ENCODE measurements at places on chromosomes 11 and 22.

DNA sequence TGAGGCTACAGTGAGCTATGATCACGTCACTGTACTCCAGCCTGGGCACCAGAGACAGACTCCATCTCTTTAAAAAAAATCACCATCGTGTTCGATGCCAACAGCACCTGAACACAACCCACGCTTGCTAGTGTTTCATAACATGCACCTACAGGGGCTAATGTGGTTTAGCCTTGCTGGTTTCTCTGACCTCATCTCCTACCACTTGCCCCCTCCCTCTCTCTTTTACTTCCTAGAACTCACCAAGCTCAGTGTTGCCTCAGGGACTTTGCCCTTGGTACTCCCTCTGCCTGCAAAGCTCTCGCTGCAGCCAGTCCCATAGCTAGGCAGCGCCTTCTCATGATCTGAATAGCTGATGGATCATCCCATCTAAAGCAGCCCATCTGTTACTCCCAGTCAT, 99.8 kb downstream of the FBXO7 start:
- DNase-seq: no peak

GRCh38 chr11:10651656-10652361, 41.7 kb downstream of the IRAG1 start:
- no peak for DNase-seq

GRCh38 chr11:112637076-112637475, 324.1 kb upstream of the NCAM1 start:
- DNase-seq: no peak

DNA sequence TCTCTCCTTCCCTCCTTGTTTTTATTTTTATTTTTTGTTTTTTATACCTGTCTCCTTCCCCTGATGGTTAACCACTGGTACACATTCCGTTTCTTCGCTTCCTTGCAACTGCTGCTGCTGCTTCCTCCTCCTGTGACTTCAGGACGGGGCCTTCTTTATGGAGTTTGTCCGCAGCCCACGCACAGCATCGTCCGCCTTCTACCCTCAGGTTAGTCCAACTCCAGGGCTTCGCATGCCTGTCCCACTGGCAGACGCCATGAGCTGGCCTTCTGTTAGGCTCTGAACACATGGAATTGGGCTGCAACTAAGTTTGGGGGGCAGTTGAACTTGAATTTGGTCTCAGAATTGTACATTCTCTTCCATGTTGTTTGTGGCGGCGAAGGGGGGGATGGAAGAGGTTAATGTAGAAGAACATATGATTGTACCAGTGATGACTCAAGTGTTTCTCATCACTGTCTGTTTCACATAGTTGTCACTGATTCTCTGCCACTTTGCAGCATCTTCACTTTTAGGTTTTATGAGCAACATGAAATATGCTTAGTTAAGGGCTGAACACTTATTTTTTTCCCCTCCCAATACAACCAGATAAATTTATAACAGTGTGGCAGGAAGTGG, 83.0 kb upstream of the YWHAH start:
- DNase-seq: no peak

DNA sequence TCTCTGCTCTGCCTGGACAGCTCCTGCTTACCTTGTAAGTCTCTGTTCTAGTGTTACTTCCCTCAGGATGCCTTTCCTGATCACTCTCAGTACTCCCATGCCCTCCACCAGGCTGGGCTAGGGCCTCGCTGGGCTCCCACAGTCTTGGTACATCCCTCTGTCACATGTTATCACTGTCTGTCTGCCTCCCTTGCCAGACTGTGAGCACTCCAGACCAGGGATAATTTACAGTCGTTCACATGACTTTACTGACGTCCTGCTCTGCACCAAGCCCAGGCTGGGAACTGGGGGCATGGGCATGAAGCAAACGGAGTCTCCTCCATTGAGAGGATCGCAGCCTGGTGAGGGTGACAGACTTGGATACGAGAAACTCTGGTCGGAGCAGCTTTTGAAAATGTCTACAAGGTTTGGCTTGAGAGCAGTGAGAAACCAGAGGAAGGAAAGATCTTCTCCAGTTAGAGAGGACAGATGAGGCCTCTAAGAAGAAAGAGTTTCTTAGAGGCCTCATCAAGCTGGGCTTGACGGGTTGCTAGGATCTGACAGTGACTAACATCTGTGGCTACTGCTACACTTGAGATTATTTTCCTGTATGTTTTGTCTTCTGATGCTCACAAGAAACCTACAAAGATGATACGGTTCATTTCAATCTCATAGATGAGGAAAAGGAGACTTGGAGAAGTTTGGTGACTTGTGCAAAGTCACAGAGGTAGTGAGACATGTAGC, 12.5 kb downstream of the USP35 start:
- DNase-seq: no peak

Measured in dermis microvascular lymphatic vessel endothelial cell (primary cell).